Stimulated activated CD8-positive, alpha-beta memory T cell treated with anti-CD3 and anti-CD28 coated beads, Interleukin-15, amount 100 ng/mL, for 4 hours (primary cell): ENCODE measurements at places on chromosomes 16 and 17.

DNA sequence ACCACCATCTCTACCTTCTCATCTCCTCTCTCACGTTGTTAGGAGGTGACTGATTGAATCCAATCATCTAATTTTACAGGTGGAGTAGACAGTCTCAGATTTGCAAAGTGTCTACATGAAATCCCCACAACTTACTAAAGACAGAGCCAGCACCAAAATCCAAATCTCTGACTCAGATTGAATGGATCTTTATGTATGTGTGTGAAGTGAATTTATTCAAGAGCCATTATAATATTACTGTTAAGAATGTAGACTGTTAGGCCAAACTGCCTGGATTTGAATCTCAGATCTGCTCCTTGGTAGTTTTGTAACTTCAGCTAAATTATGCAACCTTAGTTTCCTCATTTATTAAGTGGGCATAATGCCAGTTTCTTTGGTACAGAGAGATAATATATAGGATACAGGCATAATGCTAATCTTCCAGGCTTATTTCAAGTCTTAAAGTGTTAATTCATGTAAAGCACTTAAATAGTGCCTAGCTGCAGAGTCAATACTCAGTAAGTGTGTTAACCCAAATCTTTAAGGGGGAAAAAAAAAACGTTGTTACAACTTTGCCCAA, 12.7 kb downstream of the CNEP1R1 start:
- no peak for DNase-seq

- DNase-seq: no peak
Observed at GRCh38 chr17:74870512-74870911, 2.3 kb downstream of the FDXR start.

DNA sequence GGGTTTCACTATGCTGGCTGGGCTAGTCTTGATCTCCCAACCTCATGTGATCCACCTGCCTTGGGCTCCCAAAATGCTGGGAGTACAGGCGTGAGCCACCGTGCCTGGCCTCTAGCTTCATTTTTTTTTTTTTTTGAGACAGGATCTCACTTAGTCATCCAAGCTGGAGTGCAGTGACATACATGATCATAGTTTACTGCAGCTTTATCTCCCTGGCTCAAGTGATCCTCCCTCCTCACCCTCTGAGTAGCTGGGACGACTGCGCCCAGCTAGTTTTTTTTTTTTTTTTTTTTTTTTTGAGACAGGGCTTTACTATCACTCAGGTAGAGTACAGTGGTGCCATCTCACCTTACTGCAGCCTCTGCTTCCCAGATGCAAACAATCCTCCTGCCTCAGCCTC, 9.7 kb downstream of the RPA1 start:
- DNase-seq: no peak

DNA sequence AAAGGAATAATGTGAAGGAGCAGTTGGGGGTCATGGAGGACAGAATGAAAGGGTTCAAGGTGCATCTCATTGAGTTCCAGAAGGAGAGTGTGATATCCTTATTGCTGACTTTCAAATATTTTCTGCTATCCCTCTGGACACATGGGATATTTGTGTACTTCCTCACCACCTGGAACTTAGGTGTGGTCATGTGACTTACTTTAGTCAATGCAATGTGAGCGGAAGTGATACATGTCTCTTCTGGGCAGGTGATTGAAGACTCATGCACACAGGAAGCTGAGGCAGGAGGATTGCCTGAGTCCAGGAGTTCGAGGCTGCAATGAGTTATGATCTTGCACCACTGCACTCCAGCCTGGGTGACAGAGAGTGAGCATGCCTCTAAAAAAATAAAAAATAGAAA, 36.7 kb upstream of the TANC2 start:
- DNase-seq: no peak

DNA sequence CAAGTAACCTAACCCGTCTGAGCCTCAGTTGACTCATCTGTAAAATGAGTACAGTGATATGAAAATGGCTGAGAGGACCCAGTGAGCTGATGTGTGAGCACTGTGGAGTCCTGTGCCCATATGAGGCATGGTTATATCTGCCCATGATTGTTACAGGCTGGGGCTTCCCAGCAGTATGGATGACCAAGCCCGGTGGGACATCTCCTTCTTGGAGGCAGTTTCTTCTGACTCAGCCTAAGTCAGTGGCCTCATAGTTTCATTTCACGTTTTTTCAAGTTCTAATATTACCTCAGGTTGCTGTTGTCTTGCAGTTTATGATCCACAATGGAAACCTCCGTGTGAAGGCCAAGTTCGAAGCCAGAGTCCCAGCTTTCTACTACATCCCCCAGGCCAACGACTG, 4.8 kb downstream of the ADAP2 start:
- DNase-seq: no peak

GRCh38 chr17:14084955-14085354, 15.7 kb downstream of the COX10 start:
- no peak for DNase-seq

DNA sequence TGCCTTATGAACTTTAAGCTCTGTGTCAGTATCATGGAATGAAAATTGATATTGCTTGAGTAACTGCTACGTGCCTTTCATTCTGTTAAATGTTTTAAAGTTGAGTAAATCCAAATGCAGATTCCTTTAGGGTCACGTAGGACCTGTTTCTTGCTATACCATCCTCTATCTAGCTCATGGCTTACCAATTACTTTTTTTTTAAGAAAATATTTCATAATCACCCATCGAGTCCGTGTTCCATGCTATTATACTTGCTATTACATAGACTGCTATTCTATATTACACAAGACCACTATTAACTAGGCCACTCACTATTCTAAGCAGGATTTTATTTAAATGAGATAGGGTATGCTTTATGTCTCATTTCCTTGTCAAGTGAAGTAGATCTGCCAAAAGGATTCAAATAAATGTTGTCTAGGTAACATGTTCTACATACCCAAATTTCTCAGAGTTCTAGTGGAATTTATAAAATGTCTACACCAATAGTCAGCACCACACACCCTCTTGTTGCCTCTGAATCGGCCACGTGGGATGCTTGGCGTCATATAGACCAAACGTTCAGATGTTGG, 11.9 kb downstream of the ANKFN1 start:
- DNase-seq: no peak

DNA sequence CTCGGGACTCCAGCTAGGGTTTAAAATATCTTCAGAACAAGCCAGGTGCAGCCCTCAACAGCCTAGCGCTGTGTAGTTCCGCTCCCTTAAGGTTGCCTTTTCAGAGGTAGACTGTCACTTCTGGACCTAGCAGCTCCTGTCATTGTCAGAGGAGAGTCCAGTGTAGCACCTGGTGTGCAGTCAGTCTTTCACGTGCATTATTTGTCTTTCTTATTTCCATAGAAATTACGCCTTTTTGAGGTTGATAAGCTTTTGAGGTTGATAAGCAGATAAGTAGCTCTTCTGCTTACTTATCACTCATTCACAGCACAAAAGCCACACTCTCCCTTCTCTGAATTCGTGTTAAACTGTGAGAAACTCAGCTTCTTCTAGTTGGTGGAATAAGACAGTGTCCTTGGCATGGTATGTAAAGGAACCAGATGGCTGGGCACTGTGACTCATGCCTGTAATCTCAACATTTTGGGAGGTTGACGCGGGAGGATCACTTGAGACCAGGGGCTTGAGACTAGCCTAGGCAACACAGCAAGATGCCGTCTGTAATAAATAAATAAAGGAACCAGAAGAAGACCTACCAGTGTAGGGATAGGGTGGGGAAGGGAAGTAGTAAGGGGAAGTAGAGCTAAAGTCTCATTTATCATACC, 10.2 kb downstream of the EEF2K start:
- DNase-seq: no peak

DNA sequence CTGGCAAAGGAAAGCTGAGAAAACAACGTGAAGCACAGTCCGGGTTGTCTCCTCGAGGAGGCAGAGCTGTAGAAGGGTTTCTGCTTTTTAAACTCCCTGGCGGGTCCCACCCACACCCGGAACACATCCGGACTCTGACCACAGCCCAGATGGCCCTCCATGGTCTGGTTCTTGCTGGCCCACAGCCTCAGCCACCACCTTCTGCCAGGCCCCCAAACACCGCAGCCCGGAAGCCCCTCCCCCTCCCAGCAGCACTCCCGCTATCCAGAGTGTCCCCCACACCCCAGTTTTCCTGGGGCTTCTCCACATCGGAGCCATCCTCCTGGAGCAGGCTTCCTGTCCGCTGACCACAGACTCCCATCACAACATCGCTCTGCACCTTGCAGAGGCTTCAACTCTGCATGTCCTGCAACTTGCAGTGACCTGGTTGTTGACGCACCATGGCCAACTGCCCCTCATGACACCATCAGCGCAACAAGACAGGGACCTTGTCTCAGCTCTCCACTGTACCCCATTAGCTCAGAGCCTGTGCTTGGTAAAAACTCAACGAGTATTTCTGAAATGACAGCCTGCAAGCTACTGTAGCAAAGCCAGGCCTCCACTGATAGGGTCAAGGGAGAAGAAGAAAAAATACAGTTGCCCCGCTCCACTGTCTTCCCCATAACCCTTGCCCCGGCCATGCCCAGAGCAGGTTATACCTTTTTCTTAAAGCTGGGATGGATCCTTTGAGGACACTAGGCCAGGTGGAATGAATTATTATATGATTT, 129.8 kb downstream of the C16orf78 start:
- no peak for DNase-seq

DNA sequence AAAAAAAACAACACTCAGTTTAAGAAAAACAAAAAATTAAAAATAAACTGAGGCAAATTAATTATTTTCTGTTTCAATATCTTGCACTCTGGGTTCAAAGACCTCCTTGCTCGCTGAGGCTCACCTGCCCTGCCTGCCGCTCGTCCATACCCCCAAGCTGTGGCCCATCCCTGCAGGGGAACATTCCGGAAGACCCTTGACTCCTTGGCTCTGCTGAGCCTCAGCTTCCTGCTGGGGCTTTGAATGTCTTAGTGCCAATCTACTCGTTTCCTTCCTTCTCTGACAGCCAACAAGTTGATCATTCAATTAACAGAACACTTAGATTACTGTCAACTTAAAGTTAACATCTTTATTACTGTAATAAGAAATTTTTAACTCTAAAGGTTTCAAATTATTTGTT, 24.3 kb downstream of the G6PC1 start:
- DNase-seq: no peak
